ENCODE measurements at places on chromosomes 3 and 15.

DNA sequence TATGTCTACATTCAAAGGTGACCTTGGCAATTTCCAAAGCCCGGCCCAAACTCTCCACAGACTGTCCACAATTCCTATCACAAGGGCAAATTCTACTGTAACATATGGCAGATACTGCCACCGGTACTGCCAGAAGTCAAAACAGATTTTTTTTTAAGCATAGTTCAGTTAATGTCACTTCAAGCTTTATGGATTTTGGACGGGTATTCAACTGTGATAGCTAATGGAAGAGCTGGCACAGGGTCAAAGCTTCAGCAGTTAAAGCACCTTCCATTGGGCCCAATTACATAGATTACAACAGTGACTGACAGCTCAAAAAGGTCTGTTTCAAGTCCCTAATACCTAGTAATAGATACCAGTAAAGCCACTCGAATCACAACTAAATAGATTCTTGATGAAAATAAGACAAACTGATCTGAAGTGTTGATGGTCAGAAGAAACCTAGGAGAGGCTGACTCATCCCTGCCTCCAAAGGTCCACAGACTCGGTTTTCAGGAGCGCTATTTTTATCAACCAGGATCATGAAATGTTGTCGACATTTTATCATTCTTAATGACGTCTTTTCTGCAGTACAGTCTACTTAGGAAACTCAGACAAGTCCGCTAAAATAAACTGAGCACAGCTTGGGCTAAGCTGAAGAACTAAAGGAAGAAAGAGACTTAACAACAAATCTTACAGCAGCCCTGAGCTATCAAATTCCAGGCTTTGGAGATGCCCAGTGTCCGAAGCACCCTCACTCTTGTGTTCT lies 38.7 kb downstream of the ANXA2 start:
- DNase-seq: no peak

DNA sequence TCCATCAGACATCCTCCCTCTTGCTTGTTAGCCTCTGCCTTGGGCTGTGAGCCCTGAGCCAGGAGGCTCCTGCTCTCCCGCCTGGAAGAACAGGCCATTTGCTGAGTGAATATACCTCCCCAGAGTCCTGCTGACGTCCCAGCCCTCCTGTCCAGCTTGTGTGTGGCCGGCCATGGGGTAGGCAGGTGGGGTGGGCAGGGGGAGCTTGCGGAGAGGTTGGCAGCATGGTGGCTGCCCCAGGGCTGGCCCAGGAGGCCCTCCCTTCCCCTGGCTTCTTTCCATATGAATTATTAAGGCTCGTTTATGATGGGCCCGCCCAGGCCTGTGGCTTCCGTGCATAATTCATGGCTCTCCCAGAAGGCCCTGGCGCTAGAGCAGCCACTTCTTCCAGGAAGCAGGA lies 18.7 kb downstream of the CACNA2D2 start:
- DNase-seq: no peak

DNA sequence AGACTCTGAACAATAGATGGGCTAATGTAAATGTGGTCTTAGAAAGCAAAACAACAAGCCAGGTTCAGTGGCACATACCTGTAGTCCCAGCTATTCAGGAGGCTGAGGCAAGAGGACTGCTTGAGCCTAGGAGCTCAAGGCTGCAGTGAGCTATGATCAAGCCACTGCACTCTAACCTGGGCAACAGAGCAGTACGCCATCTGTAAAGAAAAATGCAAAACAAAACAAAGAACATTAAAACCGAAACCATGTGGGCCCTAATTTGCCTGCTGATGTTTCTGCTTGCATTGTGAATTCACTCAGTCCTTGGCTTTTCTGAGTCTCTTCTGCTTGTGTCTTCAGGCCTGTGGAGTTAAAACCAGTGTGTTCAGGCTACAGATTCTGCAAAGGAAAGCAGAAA lies 56.7 kb downstream of the CCNL1 start:
- DNase-seq: no peak

DNA sequence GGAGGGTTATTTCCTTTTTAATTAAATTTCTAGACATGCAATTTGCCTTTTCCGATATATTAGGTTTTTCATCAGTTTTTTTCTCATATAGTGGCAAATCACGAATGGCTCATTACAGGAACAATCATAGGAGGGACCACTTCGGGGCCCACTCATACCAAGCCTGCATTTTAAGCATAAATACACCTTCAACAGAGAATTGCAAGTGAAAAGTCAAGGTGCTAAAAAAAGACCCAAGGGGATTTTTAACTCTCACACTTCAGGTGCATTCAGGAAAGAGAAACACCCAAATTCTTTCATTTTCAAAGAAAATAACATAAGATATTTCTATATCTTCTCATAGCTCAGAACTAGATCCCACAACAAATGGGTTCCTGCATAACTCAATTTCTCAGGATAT lies 979.6 kb upstream of the NR2F2 start:
- no peak for DNase-seq

GRCh38 chr3:111803123-111803593 lies 55.9 kb upstream of the PHLDB2 start:
- DNase-seq: no peak
